ENCODE measurements at places on chromosomes 3 and 15.
A peak's percentile ranks its signal among the peaks of the same experiment; 100 is the strongest.

- no peak for DNase-seq
These were observed 64.5 kb downstream of the THBS1 start for GRCh38 chr15:39645138-39645975.

DNA sequence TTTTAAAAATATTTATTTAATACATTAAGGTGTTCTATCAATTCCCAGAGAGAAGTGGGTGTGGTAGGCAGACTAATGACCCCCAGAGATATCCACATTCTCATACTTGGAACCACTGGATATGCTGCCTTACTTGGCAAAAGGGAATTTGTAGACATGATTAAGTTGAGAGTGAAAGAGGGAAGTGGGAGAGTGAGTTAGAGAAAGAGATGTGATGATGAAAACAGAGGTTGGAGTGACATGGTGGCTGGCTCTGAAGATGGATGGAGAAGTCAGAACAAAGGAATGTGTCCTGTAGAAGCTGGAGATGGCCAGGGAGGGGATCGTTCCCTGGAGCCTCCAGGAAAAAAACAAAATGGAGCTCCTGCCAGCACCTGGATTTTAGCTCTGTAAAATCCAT is 32.0 kb downstream of the TNFAIP8L3 start:
- no peak for DNase-seq

DNA sequence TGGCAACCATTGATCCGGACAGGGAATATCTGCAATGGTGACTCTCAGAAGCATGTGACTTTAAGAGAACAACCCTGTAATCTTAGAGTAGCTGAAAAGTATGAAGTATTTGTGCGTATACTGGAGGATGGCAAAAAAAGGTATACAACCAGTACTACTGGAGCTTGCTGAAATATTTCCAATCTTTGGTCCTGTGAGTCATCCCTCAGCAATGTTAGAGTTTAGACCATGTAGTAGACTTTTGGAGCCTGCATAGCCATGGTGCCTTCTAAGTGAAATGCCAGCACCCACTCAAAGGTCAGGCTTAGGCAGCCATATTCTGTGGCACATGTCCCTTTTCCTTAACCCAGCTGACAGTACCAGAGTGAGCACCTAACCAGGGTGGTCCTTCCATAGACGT is 429.4 kb downstream of the NTRK3 start:
- no peak for DNase-seq

- no peak for DNase-seq
These were observed 5.1 kb upstream of the B4GALT4 start for GRCh38 chr3:119245778-119246177.

- DNase-seq: no peak
These were observed 55.0 kb downstream of the LRRC49 start for GRCh38 chr15:70947351-70948335.

- peak; percentile 46 for DNase-seq
These were observed 817 bp downstream of the CLK3 start for GRCh38 chr15:74616366-74616939.

DNA sequence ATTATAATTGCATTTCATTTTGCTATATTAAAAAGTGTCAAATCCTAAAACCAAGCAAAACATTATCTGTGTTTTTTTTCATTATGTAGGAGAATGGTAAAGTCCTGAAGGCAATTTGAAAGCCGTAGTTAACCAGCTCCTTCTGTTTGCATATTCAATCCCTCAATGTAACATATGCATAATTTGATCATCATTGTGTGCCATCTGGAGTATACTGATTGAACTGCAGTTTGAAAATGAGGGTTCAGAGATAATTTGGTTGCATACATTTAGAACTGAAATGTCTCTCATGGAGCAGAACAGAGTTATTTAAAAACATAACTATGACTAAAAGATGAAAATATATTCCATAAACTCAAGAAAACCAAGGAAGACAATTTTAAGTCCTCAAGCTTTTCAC is 518.6 kb downstream of the GBE1 start:
- no peak for DNase-seq

GRCh38 chr15:44584162-44584749 is 47.3 kb downstream of the EIF3J start:
- DNase-seq: no peak

- no peak for DNase-seq
These were observed 50.8 kb upstream of the CRTC3 start for GRCh38 chr15:90478846-90479481.

GRCh38 chr15:58864602-58865424 is 68.7 kb downstream of the SLTM start:
- no peak for DNase-seq

DNA sequence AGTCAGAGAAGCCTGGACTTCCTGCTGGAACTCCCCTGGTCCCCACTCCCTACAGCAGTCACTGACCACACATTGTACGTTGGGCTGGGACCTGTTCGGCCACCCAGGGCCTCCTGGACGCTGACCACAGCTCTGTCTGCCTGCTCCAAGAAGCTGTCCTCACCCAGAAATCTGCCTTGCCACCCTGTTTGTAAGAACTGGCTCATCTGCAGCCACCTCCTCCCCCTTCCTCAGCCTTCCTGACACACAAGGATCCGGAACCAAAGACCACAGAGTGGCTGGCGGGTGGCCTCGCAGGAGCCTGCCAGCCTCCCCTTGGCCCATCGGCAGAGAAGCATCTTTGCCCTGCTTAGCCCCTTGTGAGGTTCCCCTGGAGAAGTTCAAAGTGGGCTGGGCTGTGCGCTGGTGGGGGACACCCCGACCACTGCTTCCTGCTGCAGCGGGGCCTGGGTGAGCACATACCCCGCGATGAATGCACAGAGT is 91.9 kb downstream of the PCSK6 start:
- no peak for DNase-seq

DNA sequence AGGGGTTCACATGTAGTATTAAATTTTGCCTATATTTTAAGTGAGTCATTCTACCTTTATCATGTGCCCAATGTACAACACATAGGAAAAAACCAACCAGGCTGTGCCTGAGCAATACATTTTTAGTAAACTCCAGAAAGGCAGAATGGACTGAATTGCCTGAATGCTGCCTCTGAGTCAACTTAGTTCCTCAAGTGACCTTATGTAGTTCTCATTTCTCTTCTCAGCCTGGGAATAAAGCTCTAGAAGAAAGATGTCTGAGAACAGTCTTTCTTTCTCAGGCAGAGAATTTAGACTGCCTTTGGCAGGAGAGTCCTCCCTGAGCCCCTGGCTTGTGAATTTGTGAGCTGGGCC is 13.0 kb downstream of the ST3GAL6 start:
- DNase-seq: no peak

DNA sequence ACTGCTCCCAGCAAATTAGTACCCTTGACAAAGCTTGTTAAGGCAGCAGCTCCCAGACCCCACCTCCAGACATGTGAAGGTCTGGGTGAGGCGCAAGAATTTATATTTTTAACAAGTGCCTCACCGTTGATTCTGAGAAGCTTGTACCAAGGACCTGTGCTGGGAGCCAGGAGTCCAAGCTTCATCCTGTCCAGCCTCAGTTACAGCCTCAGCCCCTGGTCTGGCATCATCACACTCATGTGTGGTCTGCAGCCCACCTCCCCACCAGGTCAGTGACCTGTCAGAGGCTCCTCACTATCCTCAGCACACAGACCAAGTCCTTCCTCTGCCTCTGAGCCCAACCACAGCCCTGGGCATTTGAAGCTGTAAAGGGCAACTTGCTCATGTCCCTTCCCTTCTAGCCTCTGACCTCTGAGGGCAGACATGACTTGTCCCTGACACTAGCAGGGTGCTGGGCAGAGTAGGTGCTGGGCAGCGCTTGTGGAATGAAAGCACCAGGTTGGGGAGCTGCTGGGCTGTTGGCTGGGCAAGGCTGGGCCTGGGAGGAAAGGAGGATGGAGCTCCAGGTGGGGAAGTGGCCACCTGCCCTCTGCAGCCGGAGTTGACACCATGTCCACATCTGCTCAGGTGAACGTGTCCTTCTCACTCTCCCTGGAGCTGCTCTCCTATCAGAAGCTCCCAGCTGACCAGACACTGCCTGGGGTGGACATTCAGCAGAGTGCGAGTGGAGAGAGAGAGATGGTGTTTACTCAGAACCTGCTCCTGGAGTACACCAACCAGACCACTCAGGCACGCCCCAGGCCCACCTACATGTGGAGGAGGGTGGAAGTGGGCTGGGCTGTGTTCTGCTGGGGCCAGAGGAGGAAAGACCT is 16.9 kb downstream of the ACAA1 start:
- DNase-seq: peak; percentile 18

DNA sequence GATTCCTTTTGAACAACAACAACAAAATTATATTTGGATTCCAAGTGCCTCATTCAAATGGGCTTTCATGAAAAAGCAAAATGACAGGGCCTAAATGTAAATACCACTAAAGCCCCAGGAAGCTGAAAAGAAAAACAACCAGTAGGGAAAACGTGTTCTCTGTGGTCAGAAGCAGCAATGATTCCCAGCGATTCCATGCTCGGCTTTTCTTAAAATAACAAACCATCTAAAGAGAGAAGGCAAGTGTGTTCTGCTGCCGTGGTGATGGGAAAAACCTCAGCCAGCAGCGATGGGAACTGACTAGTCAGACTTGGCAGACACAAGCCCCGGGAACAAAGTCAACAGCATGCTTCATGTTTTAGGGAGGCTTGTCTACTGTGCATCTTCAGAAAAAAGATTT is 153.6 kb downstream of the TNIK start:
- DNase-seq: peak; percentile 84

GRCh38 chr3:19016851-19017250 is 131.5 kb upstream of the KCNH8 start:
- DNase-seq: no peak

GRCh38 chr3:15936312-15936711 is 138.5 kb upstream of the ANKRD28 start:
- DNase-seq: no peak

DNA sequence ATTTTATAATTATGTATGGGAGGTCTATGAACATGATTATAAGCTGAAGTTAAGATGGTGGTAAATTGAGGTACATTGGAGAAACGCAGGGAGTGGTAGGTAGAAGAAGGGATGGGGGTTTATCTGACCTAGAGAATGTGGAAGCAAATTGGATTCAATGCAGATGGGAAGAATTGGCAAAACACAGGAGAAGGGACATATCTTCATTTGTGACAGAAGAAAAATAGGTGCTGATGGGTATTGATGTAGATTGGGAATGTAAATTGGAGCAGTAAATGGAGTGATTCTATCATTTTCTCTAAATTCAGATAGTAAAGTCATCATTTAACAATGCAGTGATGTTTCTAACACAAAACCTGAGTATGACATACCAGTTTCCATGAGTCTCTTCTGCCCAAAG is 39.7 kb upstream of the AADAC start:
- no peak for DNase-seq

DNA sequence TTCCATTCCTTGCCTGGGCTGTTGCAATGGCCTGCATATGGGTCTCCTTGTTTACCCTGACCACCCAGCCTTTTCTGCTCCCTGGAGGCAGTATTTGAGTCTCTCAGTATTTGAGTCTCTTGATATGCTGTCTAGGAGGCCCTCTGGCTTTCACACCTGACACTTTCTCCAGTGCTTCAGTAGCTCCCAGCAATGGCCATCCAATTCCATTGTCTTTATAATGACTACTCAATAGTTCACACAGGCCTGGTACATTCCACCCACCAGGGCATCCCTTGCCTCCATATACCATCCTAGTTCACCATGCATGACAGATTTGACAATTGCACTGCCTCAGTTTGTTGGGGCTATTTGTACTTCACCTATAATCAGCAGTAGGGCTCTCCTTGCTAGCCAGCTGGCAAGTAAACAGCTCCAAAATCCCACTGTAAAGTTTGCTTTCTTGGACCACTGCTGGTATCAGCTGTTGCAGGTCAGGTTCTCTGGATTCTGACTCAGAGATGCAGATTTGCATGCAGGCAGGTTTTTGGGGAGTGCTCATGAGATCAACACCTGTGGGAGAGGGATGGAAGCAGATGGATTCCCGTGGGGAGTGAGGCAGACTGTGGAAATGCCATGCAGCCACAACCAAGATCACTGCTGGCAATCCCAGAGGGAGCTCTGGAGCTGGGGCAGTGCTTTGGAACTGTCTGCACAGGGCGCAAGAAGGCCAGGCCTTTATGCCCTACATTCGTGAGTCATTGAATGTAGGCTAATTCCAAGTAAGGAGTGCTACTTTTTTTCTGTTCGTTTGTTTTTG is 19.1 kb upstream of the XIRP1 start:
- DNase-seq: no peak

DNA sequence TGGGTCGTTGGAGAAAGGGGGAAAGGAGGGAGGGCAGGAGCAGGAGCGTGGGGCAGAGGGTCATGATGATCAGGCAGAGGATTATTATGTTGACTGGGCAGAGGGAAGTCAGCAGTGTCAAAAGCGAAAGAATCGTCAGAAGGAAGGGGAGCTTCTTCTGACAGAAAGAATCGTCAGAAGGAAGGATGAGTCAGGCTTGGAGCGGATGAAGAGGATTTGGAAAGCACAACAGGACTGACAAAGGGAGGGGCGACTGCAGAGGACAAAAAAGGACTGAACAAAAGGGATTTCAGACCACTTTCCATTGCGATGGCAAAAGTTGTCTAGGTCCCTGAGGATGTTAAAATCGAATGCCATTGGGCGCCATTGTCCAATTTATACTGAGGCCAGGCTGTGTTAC is 1053.5 kb downstream of the SI start:
- no peak for DNase-seq

- DNase-seq: no peak
These were observed 315.6 kb upstream of the IL12A start for GRCh38 chr3:159672728-159673688.
